ENCODE measurements at places on chromosomes 2 and 18. TPM values are rescaled to one million over a fixed set of nuclear protein-coding genes. Genes with fewer than 3 reads are reported as not detected.

Gene CCDC178
- 1.1 TPM for polyA plus RNA-seq

Gene STAT4
- polyA plus RNA-seq, result 4.9 TPM

Gene GAD1
- 1.1 TPM for polyA plus RNA-seq

GRCh38 chr2:47518497-47519146 lies 115.7 kb downstream of the MSH2 start:
- no peak for DNase-seq

GRCh38 chr2:164794432-164795231 lies 47.0 kb downstream of the COBLL1 start:
- DNase-seq, result no peak

GRCh38 chr2:15919716-15920434 lies 20.5 kb upstream of the MYCN start:
- DNase-seq, result no peak

GRCh38 chr2:199646439-199646838 lies 188.7 kb upstream of the SATB2 start:
- DNase-seq, result no peak

DNA sequence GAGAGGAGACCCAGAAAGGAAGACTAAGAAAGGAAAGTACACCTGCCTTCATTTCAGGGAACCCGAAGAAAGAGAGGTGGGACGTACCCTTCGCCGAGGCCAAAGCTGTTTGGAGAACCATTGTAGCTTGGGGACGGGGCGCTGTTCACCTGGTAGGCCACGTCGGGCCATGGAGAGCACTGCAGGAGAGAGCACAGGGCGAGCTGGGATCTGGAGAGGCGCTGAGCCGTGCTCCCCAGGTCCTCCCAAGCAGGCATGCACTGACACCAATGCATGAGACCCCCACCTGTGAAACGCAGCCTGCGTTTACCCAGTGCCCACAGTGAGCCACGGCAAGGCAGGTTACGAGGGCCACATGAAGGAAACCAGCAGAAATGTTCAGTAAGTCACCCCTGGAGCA lies 45.5 kb downstream of the TFCP2L1 start:
- DNase-seq, result no peak

GRCh38 chr18:74531043-74531442 lies 3.3 kb upstream of the CNDP1 start:
- DNase-seq, result no peak

Gene FAM237A
- polyA plus RNA-seq, result not detected

- DNase-seq, result no peak
Observed at GRCh38 chr2:176997074-176997791, 215.4 kb upstream of the HNRNPA3 start.

DNA sequence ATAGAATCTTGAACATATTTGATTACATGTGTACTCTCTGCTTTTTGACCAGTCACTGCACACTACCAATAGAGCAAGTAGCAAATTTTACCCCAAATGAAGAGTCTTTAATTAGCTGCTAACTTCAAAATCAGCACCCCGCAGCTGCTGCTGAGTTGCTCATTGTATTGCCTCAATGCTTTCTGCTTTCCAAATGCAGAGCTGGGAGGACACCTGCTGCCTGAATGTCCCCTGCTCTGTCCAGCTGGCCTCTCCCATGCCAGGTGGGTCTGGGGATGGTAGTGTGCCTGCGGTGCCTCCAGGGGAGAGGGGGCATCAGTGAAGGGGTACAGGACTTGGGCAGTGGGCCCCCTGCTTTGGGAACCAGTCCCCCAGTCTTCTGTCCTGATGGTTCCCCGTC lies 184.8 kb downstream of the PRKCE start:
- DNase-seq, result no peak

All from right lung (tissue), 10 donors.